Spinal cord (tissue), 10 donors: ENCODE measurements at places on chromosomes 1 and 21. TPM values are rescaled to one million over a fixed set of nuclear protein-coding genes. Genes with fewer than 3 reads are reported as not detected.
A peak's percentile ranks its signal among the peaks of the same experiment; 100 is the strongest.

- H3K36me3 ChIP-seq = no peaks in the 10 kb centered on the region
- H3K27me3 ChIP-seq = no peaks in the 10 kb centered on the region
- DNase-seq = no peak
- no peak overlapping the region for H3K27ac ChIP-seq
Observed at GRCh38 chr1:56590520-56591011, 11.2 kb upstream of the PLPP3 start.

GRCh38 chr1:246128494-246129069 is 378.5 kb downstream of the SMYD3 start:
- H3K4me1 ChIP-seq = no peaks in the 10 kb centered on the region
- H3K36me3 ChIP-seq = no peaks in the 10 kb centered on the region
- no peak overlapping the region for H3K27ac ChIP-seq
- no peak overlapping the region for H3K4me3 ChIP-seq
- no peaks in the 10 kb centered on the region for H3K27me3 ChIP-seq

GRCh38 chr1:29129916-29130315 is 6.2 kb upstream of the TMEM200B start:
- H3K4me3 ChIP-seq = no peak overlapping the region
- H3K27ac ChIP-seq = no peak overlapping the region
- DNase-seq = no peak
- no peaks in the 10 kb centered on the region for H3K36me3 ChIP-seq
- H3K27me3 ChIP-seq = peaks cover 6% of the 10 kb centered on the region

GRCh38 chr1:222953585-222953984 is 138.7 kb downstream of the DISP1 start:
- no peak for DNase-seq
- peak overlapping the region; percentile 49 for H3K27ac ChIP-seq
- H3K4me3 ChIP-seq = no peak overlapping the region
- no peaks in the 10 kb centered on the region for H3K4me1 ChIP-seq
- H3K27me3 ChIP-seq = no peaks in the 10 kb centered on the region

DNA sequence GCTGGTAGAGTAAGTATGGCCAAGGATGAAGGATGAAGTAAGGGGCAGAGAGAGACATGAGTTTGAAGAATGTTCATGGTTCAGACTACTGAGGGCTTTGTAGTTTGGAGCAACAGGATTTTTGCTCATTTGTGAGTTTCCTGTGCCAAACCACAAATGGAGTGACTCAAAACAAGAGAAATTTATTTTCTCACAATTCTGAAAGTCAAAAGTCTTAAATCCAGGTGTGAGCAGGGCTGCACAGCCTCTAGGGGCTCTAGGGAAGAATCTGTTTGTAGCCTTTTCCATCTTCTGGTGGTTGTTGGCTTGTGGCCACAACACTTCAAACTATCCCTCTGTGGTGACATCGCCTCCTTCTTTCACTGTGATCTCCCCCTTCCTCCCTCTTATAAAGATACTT is 58.9 kb downstream of the RHOU start:
- no peak overlapping the region for H3K27ac ChIP-seq
- no peak for DNase-seq
- peaks cover 2% of the 10 kb centered on the region for H3K4me1 ChIP-seq
- no peaks in the 10 kb centered on the region for H3K36me3 ChIP-seq
- no peaks in the 10 kb centered on the region for H3K27me3 ChIP-seq
- H3K4me3 ChIP-seq = no peak overlapping the region

DNA sequence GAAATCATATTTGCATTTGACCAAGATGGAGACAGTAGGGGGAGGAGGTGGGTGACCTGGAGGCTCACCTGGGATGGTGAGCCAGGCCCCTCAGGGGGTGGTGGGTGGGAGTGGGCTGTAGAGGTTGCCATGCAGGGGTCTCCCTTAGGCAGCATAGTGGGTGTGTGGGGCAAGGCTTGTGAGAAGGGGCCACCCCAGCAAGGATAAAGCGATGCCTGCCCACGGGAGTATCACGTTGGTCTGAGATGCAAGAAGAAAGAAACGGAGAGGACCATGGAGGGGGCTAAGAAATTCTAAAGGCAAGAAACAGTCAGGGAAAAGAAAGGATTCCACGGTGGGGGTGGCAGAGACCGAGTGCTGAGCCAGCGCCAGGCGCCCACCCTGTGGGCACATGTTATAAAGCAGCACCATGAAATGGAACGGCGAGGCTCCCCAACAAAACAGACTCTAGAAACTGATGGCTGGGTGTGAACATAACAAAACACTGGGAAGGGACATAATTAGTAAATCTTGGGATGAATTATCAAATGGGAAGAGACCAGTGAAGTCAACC is 11.7 kb upstream of the C2CD2 start:
- DNase-seq = no peak
- no peaks in the 10 kb centered on the region for H3K36me3 ChIP-seq
- H3K4me3 ChIP-seq = no peak overlapping the region
- H3K27me3 ChIP-seq = no peaks in the 10 kb centered on the region
- peaks cover 29% of the 10 kb centered on the region for H3K4me1 ChIP-seq

- DNase-seq = no peak
- H3K4me1 ChIP-seq = no peaks in the 10 kb centered on the region
- no peaks in the 10 kb centered on the region for H3K27me3 ChIP-seq
- H3K27ac ChIP-seq = no peak overlapping the region
- H3K36me3 ChIP-seq = peaks cover 7% of the 10 kb centered on the region
Observed at GRCh38 chr1:181416268-181416860, 67.0 kb upstream of the CACNA1E start.

DNA sequence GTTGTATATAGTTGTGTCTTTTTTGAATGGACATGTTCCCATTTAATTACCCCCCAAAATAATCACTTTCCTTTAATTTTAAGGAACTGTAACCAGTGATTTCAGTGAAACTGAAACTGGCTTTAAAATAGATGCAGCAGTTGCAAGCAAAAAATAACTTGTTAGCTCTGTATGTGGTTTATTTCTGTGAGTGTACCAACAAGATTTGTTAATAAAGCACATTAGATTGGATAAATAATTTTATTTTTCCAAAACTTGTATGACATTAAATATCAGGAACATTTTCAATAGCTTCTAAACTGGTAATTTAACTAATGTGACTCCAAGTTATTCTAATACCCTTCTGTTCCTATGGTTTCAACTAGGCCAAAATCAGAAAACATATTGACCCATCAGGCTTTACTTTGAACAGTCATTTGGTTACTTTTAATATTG is 184.3 kb upstream of the CACYBP start:
- H3K36me3 ChIP-seq = no peaks in the 10 kb centered on the region
- H3K4me1 ChIP-seq = no peaks in the 10 kb centered on the region
- no peak overlapping the region for H3K27ac ChIP-seq
- H3K27me3 ChIP-seq = no peaks in the 10 kb centered on the region
- DNase-seq = no peak
- H3K4me3 ChIP-seq = no peak overlapping the region

- no peaks in the 10 kb centered on the region for H3K36me3 ChIP-seq
- H3K4me1 ChIP-seq = peaks cover 9% of the 10 kb centered on the region
- H3K4me3 ChIP-seq = no peak overlapping the region
- H3K27me3 ChIP-seq = peaks cover 5% of the 10 kb centered on the region
Observed at GRCh38 chr1:244066954-244067716, 16.1 kb downstream of the ZBTB18 start.

- H3K27me3 ChIP-seq = no peaks in the 10 kb centered on the region
- no peak overlapping the region for H3K27ac ChIP-seq
- no peak overlapping the region for H3K4me3 ChIP-seq
- H3K36me3 ChIP-seq = no peaks in the 10 kb centered on the region
Observed at GRCh38 chr21:42202321-42202720, 16.6 kb upstream of the ABCG1 start.

DNA sequence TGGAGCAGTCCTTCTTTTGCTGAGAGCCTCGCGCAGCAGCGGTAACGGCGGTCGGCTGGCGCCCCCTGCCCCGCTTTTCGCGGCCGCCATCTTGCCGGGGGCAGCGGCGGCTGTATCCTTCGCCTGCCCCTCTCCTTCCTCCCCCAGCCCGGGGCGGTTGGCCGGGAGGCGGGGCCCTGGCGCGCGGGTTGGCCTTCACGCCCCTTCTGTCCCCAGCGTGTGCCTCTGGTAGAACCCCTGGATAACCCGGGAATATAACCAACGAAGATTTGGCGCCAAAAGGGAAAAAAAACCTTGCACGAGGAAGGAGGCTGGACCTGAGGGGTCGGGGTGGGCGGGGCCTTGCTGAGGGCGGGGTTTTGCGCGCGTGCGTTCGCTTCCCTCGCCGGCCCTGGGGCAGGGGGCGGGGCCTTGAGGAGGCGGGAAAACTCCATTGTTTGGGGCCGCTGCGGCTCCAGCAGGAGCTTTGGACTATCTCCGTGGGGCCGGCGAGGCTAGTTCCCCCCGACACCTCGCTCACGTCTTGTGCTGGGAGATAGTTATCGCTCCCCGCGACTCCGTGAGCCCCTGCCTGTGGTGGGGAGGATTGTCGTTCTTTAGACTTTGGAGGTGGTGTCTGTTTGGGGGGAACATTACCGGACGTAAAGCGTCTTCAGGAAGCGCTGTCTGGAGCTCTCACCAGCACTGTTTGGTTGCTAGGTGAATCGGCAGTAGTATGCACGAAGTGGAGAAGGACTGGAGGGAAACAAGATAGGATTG is 689 bp downstream of the NASP start:
- peak overlapping the region; percentile 99 for H3K4me3 ChIP-seq
- H3K4me1 ChIP-seq = peaks cover 20% of the 10 kb centered on the region
- no peaks in the 10 kb centered on the region for H3K27me3 ChIP-seq
- DNase-seq = peak; percentile 76

- DNase-seq = peak; percentile 53
- H3K4me3 ChIP-seq = no peak overlapping the region
- no peaks in the 10 kb centered on the region for H3K27me3 ChIP-seq
- no peaks in the 10 kb centered on the region for H3K36me3 ChIP-seq
- H3K4me1 ChIP-seq = no peaks in the 10 kb centered on the region
Observed at GRCh38 chr1:237562242-237562823, 328.4 kb downstream of the ZP4 start.

DNA sequence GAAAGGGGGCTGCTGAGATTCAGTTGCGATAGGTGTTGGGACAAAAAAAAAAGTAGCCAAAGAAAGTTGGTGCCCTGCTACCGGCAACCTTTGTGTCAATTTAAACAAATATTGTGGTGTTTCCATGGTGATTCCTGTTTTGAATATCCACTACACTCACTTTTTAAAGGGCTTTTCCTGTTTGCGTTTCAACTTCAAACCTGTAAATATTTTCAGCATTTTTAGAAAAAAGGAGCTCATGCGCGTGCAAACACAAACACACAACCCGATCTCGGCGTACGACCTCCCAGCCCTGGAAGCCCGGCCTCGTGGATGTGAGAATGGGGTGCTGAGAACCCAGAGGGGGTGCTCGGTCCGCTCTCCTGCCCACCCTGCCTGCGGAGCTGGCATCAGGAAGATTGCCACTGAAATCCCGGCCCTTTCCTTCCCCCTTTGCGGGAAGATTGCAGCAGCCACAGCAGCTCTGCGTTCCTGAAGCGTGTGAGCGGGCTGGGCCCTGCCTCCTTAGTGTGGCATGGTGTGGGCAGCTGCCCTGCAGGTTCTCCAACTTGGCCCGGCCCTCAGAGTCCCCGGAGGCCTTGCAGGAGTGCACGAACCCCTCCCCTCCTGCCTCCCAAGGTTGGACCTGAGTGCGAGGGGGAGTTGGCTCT is 34.8 kb downstream of the CASZ1 start:
- H3K4me3 ChIP-seq = no peak overlapping the region
- DNase-seq = no peak

DNA sequence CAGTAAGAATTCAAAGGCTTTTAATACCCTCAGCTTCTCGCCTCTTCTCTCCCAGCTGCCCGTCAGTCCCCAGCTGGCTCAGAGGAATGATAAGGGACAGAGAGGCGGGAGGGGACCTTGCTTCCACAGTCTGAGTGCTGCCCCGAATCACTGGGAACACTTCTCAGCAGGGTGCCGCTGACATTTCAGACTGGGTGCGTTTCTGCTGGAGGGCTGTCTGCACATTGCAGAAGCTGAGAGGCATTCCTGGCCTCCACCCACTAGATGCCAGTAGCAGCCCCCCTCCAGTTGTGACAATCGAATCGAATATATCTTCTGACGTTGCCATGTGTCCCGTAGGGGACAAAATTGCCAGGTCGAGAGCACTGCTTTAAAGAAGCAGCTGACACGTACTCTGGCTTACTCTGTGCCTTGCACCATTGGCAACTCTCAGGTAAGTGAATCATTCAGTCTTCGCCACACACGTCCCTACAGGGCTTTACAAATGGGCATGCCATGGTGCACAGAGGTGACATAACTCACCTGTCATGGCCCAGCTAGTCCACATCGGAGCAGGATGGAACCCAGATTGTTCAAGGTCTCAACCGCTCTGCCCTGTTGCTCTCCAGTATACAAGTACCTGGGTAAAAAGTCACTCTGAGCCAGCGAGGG is 23.9 kb downstream of the CTNNBIP1 start:
- H3K4me3 ChIP-seq = no peak overlapping the region
- DNase-seq = no peak
- H3K27ac ChIP-seq = no peak overlapping the region
- peaks cover 57% of the 10 kb centered on the region for H3K4me1 ChIP-seq

DNA sequence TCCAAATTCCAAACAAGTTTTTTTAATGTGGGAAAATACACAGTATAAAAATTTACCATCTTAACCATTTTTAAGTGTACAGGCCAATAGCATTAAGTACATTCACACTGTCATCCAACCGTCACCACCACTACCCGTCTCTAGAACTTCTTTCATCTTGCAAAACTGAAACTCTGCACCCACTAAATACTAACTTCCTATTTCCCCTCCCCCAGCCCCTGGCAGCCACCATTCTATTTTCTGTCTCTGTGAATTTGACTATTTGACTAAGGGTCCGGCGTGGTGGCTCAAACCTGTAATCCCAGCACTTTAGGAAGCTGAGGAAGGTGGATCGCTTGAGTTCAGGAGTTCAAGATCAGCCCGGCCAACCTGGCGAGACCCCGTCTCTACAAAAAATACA is 36.1 kb downstream of the CLSTN1 start:
- H3K4me1 ChIP-seq = peaks cover 10% of the 10 kb centered on the region
- no peak for DNase-seq

The SLC45A1 gene
- 30.2 TPM for polyA plus RNA-seq

The MYOG gene
- 0.29 TPM for polyA plus RNA-seq

The PRDM15 gene
- polyA plus RNA-seq = 7.1 TPM

The CRNN gene
- not detected for polyA plus RNA-seq

The C1orf87 gene
- 3.2 TPM for polyA plus RNA-seq
